Caco-2 (cell line): ENCODE measurements at places on chromosomes 2 and 18. TPM values are rescaled to one million over a fixed set of nuclear protein-coding genes. Genes with fewer than 3 reads are reported as not detected.

DNA sequence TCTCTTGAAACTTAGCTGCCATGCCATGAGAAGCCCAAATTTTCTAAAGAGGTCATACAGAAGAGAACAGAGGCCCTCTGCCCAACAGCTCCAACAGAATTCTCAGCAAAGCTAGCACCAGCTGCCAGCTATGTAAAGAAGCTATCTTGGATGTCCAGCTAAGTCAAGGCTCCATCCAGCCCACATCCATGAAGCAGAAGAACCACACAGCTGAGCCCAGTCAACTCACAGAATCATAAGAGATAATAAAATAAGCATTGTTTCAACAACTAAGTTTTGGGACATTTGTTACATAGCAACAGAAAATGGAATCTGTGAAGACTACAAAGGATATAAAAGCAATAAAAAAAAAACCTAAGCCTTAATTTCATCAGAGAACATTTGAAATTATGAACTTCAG, 434.3 kb downstream of the TXNL1 start:
- H3K36me3 ChIP-seq: no peaks in the 10 kb centered on the region
- H3K4me1 ChIP-seq: no peaks in the 10 kb centered on the region
- no peaks in the 10 kb centered on the region for H3K27me3 ChIP-seq
- H3K4me3 ChIP-seq: no peak overlapping the region
- DNase-seq: no peak
- no peak overlapping the region for H3K27ac ChIP-seq

- peaks cover 32% of the 10 kb centered on the region for H3K4me1 ChIP-seq
- H3K36me3 ChIP-seq: no peaks in the 10 kb centered on the region
- no peak overlapping the region for H3K27ac ChIP-seq
- H3K27me3 ChIP-seq: no peaks in the 10 kb centered on the region
- DNase-seq: no peak
- H3K4me3 ChIP-seq: no peak overlapping the region
Measured at GRCh38 chr18:3103576-3103975, 90.6 kb upstream of the LPIN2 start.

LYPD6 gene
- 9.0 and 10.5 TPM in 2 replicates for total RNA-seq

DNA sequence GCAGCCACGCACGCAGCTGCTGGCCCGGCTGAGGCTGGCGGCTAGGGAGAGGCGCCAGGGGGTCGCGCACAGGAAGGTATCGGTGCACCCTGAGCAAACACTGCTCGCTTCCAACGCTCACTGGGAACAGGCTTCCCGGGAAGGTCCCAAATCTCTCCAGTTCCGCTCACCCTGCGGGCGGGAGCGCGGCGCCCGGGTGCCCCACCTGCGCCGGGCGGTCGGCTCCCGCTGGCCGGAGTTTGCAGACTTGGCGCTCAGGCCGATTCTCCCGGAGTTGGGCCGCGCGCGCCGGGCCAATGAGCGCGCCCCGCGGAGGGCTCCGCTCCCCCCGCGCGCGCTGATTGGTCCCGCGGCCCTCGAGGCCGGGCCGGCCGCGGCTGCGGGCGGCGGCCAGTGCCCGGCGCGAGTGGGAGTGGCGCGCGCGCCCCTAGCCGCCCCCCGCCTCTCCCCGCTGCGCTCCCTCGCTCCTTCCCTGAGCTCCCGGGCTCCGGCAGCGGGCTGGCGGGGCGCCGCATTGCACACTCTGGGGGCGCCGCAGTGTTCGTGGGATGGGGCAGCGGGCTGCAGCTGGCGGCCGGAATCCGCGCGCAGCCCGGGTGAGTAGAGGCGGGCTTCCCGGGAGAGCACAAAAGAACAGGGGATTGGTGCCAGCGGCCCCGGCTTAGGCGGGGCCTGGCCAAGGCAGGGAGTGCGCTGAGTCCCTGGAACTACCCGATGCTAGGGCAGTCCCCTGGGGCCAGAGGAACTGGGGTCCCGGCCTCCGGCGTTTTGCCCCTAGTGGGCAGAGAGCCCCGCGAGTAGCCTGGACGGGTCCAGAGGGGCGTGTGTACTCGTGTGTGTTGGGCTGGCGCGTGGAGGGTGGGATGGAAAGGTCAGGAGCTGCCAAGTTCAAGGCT, at the start of gene LYPD6:
TSS of gene LYPD6 (plus strand) at position 461 of the 896 bp plus-strand sequence. CDS start 107,122 bp downstream, outside the sequence.
- peak within 1 kb of the TSS; percentile 89 for H3K4me3 ChIP-seq
- DNase-seq: peak; percentile 75
- peak within 1 kb of the TSS; percentile 72 for H3K27ac ChIP-seq
- no peaks in the 10 kb centered on the region for H3K36me3 ChIP-seq

DNA sequence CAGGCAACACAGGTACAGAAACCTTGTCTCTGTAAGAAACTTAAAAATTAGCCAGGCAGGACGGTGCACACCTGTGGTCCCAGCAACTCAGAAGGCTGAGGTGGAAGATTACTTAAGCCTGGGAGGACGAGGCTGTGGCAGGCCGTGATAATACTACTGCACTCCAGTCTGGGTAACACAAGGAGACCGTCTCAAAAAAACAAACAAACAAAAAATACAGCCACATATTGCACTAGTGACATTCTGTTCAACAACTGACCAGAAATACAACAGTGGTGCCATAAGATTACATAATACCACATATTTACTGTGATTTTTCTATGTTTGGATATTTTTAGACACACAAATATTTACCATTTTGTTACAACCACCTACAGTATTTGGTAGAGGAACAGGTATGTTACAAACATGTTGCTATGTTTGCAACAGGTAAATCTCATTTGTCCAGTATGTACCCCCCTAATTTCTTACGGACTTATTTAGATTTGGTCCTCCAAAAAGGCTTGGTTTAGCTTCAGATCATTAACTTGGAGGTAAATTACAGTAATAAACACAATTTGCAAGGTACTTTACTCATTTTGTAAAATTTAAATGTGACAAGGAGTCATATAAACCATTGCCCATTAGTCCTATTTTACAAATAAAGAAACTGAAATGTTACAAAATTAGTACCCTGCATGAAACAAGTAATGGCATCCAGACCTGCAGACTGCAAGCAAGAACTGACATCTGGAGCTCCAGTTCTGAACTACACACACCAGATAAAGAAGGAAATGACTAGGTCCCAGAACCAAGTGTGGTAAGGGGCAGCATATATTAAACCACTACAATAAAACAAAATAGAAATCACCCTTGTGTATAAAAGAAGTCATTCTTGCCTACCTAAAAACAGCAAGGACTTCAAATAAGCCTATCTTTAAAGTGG, 36.8 kb downstream of the TRIP12 start:
- DNase-seq: no peak
- no peak overlapping the region for H3K27ac ChIP-seq
- H3K4me1 ChIP-seq: no peaks in the 10 kb centered on the region
- no peaks in the 10 kb centered on the region for H3K27me3 ChIP-seq
- no peak overlapping the region for H3K4me3 ChIP-seq
- H3K36me3 ChIP-seq: no peaks in the 10 kb centered on the region

GRCh38 chr18:5137261-5137660, 59.8 kb downstream of the AKAIN1 start:
- H3K27ac ChIP-seq: no peak overlapping the region
- H3K4me3 ChIP-seq: no peak overlapping the region
- DNase-seq: no peak
- no peaks in the 10 kb centered on the region for H3K27me3 ChIP-seq
- peaks cover 7% of the 10 kb centered on the region for H3K4me1 ChIP-seq

GRCh38 chr2:27095745-27096651, 9.4 kb downstream of the KHK start:
- H3K4me1 ChIP-seq: peaks cover 30% of the 10 kb centered on the region
- peak overlapping the region; percentile 71 for H3K27ac ChIP-seq
- peak; percentile 66 for DNase-seq
- H3K36me3 ChIP-seq: no peaks in the 10 kb centered on the region
- H3K27me3 ChIP-seq: no peaks in the 10 kb centered on the region
